ENCODE measurements at places on chromosomes 4 and X.

DNA sequence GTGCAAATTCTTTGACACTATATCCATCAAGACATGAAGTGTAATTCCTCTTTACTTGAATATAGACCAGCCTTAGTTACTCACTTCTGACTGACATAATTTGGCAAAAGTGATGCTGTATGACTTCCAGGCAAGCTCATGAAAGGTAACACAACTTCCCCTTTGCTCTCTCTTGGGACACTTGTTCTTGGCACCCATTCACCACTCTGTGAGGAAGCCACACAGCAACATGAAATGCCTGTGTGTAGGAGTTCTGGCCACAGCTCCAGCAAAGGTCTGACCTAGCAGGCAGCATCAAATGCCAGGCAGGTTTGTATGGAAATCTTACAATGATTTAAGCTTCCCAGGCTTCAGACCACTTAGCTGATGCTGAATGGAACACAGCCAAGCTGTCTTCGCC is 280.3 kb downstream of the PDHA2 start:
- no peak for DNase-seq

DNA sequence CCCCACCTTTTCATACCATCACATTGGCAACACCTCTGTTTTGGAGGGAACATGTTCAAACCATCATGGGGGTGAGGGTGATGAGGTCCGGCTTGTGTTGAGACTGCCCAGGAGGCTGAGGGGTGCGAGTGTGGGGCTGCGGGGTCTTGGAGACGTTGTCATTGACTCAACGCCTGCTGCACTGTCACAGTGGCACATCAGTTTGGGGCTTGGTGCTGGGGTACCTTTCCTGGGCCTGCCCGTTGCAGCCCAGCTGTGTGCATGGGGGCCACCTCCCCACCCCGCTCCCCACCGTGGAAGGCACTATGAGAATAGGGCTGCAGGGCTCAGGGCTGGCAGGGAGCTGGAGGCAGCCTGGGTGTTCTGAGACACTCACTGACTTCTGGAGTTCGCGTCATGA is 2.3 kb downstream of the HTRA3 start:
- DNase-seq, result no peak

DNA sequence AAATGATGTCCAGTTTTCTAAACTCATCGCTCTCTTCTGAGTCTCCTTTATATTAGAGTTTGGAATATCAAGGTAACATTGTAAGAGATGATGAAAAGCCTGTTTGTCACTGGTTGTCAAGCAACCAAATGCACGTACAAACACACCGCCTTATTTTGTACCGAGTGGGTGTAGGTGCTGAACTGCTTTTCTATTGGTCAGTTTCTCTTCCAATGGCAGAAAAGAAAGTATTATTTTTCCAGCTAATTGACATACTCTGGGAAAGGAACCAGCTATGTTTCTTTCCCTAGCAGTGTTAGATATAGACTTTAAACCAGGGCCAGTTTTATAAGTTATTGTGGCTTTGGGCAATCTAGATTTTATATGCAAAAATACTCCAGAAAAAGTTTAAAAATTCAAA is 6.6 kb upstream of the PPM1K start:
- no peak for DNase-seq

DNA sequence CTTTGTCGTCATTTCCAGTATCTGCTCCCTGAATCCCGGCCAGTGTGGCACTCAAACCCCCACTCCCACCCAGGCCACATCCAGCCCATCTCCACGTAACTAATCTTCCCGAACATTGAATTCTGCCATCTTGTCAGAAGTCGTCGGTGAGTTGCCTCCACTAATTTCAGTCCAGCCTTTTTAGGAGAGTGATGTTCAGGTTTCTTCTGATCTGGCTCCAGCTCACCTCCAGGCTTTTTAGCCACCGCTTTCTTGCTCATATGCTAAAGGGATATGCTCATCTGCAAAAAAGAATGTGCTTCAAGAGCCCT is 1.3 kb downstream of the TMEM165 start:
- DNase-seq, result no peak

DNA sequence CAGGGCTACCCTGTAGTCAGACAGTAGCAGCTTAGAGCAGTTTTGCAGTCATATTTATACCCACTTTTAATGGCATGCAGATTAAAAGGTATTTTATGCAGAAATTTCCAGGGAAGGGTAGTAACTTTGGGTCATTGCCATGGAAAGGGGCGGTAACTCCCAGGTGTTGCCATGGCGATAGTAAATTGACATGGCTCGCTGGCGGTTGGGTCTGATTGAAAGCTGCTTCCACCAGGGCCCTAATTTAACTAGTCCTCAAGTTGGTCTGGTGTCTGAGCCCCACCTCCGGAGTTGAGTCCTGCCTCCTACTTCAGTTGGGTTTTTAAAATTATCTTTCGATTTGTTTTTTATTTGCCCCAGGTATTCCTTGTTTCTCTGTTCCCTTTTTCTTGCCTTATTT is 70.1 kb downstream of the NAA11 start:
- DNase-seq, result no peak

DNA sequence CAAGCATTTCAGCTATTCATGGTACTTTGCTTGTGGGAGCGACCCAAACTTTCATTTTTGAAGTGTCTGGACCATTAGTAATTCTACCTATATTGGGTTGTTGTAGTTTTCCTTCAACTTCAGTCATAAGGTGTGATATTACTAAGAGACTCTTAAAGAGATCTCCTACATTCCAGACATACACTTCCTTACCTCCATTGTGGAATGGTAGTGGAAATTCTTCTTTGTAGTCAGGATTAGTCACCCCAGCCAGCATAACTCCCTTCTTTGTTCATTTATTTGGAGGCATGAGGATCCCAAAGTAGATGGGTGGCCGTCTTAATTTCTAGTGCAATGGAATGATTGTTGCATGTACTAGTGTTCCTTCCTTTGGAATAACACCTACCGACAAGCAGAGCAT is 991.4 kb downstream of the ARAP2 start:
- DNase-seq, result no peak

DNA sequence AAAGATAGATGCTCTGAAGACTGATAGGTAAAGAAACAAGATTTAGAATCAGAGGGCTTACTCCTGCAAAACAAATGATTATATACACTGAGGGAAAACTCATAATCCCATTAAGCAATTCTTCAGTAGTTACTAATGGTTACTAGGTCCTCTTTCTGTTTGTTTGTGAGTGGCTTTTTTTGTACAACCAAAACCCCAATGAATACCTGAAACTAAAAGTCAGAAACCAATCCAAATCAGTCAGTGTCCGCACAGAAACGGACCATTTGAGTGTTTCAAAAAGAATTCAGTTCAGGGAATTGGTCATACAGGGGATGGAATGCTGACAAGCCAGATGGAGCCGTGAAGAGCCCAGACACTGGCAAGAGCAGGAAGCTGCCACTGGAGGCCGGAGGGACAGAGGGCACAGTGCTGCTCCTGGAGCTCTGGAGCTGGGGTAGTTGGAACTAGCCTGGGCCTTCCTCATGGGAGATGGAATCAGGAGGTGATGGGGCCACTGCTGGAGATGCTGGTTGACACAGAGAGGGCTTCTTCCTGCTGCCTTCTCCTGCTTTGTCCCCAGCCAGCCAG is 31.9 kb downstream of the SETD7 start:
- no peak for DNase-seq

DNA sequence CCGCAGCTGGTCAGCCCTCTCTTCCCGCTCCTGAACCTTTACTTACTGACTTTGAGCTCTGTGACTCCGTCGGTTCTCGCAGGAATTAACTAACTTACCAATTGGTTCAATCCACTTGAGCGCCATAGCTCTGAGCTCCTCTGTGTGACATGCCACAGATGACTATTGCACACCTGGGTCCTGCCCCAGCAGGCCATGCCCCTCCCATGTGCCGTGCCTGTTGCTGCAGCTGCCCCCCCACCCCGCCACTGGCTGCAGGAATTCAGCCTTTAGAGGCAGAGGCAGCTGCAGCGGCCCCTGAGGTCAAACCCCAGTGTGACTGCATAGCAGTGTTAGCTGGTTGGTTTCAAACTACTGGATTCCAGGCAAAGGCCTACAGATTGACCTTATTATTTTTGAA is 70.6 kb downstream of the MTMR1 start:
- DNase-seq, result no peak

- DNase-seq, result peak; percentile 69
Observed at GRCh38 chrX:73855546-73855945, 292.5 kb downstream of the CHIC1 start.

- DNase-seq, result no peak
Observed at GRCh38 chr4:74539044-74539790, 94.3 kb downstream of the AREG start.

GRCh38 chr4:121898150-121898549 is 27.9 kb upstream of the BBS7 start:
- DNase-seq, result peak; percentile 32

GRCh38 chr4:88690355-88690754 is 7.3 kb downstream of the NAP1L5 start:
- no peak for DNase-seq

- no peak for DNase-seq
Observed at GRCh38 chr4:153592064-153592463, 92.0 kb upstream of the TLR2 start.

DNA sequence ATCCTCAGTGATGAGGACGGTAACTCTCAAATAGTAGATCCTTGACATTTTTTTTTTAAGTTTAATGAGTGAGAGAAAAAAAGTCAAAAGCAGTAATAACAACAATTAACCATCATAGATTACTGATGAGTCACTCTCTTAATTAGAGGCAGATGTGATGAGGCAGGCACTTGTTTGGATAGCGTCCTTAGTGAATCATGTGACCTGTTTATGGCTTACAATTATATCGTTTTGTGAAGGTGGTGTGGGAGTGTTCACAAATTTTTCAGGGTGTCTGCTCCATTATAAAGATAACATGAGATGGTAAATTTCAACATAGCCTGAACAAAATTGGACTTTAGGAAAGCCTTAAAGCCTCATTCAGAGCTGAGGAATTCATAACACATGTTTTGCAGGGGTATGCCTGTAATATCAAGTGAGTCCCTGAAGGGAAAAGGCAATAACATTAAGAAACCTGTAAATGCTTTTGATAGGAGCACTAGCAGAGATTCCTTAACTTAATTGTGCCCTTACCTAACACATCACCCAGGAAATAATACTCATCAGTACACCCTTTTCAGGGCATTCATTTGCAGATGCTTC is 51.9 kb upstream of the XIAP start:
- no peak for DNase-seq

DNA sequence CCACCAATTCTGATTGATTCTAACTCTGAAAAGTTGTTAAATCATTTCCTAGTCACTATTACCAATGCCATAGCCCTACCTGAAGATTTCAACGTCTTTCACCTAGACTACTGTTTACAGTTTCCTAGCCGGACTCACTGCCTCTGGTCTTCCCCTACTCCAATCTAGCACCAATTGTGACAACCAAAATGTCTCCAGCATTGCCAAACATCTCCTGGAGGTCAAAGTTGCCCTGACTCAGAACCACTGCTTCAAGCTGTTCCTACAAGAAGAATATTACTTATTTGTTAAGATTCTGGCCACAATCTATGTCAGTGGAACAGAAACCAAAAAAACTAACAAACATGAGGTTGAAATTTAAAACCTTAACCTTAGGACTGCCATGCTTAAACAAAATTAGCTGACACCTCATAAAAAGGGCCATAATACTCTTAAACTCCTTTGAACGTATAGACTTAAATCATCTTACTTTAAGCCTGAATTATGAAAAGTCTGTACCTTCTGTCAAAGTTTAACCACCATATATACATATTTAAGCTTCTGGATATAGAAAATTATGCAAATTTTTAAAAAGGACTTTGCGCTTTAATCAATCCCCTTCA is 2.1 kb downstream of the PDS5A start:
- no peak for DNase-seq

Data from CD4-positive, alpha-beta T cell treated with Interferon alpha-2 for 1 hour (primary cell).